Activated effector memory CD4-positive, alpha-beta T cell treated with anti-CD3 and anti-CD28 coated beads, Interleukin-2, amount 50 U/mL, for 16 hours (primary cell): ENCODE measurements at places on chromosomes 5 and 9.
A peak's percentile ranks its signal among the peaks of the same experiment; 100 is the strongest.

- no peak for DNase-seq
These were observed 69.0 kb upstream of the TNFAIP8 start for GRCh38 chr5:119286511-119287488.

DNA sequence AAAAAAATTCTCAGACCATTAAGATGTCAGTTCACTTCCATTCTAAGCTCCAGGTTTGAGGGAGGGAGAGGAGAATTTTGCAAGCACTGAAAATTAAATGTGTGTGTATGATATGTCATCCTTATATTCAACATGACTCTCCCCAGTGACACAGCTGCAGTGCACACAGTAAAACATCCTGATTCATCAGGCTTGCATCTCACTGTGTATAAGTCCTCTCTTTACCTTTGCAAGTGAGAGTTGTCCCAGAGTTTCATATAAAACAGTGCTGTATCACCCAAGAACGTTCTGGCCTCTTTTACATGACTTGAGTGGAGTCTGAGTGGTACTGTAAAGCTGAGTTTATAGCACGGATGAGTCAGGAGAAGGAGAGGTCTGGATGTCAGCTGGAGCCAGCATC lies 50.0 kb downstream of the DMRT2 start:
- DNase-seq, result no peak

GRCh38 chr9:131661568-131662288 lies 78.1 kb downstream of the RAPGEF1 start:
- peak; percentile 90 for DNase-seq

- DNase-seq, result no peak
These were observed 158.7 kb downstream of the MYO10 start for GRCh38 chr5:16777432-16777831.

DNA sequence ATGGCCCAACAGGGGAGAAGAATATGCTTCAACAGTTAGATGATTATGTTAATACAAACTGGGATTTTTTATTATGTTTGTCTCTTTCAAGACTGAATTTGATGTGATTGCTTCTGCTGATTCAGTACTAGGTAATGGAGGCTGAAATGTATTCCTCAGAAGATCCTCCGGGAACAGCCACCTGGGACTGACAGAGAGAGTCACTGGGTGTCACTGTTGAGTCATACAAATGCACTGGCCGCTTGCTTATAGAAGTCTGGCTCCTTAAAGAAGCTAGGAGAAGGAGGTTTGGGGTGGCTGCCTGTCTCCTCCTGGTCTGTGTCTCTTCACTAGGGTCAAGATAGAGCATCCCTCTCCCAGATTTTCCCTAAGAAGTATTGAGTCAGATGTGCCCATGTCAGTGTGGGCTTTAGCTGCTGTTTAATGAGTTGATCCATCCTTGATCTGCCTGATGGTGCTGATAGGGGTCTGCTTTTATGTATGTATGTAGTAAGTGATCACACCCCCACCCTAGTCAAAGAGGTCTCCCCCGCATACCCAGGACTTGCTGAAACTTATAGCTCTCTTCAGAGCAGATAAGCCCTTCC lies 773.4 kb downstream of the BRINP1 start:
- DNase-seq, result no peak

GRCh38 chr9:116285320-116285719 lies 131.7 kb downstream of the PAPPA start:
- no peak for DNase-seq

DNA sequence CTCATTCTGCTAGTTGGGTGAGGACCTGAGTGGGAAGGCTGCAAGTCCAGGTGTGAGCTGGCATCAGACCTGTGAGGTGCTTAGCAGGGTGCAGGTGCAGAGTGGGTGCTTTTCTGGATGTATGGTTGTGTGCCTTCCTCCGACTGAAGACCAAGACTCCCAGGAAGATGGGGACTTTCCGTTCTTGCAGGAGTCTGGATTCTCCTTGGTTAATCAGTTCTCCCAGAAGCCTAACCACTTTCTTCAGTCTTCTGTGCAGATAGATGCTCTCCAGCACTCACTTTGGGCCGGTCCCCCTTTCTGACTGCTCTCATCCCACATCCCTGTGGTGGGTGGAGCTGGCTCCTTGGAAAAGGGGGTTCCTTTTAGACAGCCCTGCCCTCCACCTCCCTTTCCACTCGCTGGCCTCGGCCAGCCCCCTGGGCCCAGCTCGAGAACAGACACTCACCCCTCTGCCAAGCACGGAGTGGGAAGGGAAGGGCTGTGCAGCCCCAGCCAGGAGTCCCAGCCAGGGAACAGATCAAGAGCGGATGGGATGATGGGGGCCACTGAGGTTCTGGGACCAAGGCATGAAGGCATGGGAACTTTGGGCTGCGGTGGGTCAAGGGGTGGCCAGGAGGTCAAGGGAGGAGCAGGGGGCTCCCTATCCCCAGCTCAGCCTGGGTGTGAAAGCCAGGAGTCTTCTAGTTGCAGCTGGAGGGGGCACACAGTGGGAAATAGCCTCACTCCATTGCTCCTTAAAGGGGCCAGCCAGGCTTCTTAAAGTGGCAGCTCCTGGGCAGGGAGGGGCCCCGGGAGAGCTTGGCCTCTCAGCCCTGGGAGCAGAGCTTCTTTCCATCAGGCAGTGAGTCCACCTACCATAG lies 62.4 kb downstream of the FGF18 start:
- DNase-seq, result no peak

GRCh38 chr9:90826326-90827020 lies 24.9 kb downstream of the SYK start:
- DNase-seq, result no peak

GRCh38 chr5:172849606-172850453 lies 15.8 kb downstream of the ERGIC1 start:
- DNase-seq, result no peak

GRCh38 chr5:78113689-78114264 lies 180.7 kb downstream of the AP3B1 start:
- no peak for DNase-seq

DNA sequence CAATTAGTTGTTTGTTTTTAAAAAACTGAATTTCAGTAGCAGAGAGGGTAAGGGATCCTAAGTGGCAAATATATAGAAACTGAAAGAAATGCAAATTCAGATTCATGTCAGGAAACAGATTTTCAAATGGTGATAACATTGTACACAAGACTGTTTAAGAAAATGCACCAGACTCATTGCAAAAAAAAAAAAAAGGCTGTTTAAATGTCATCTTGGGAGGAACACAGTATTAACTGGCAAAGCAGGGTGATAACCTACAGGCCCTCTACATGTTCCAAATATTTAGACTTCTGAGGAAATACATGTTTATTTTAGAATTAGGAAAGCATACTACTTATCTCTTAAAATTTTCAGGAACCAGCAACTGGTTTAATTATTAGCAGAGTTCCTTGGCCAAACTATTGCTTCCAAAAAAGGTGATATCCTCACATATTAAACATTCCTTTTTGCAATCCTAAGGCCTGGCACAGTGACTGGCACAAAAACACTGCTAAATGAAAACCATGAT lies 114.5 kb downstream of the TSSK1B start:
- no peak for DNase-seq

GRCh38 chr5:103942587-103943186 lies 380.1 kb upstream of the NUDT12 start:
- DNase-seq, result no peak

DNA sequence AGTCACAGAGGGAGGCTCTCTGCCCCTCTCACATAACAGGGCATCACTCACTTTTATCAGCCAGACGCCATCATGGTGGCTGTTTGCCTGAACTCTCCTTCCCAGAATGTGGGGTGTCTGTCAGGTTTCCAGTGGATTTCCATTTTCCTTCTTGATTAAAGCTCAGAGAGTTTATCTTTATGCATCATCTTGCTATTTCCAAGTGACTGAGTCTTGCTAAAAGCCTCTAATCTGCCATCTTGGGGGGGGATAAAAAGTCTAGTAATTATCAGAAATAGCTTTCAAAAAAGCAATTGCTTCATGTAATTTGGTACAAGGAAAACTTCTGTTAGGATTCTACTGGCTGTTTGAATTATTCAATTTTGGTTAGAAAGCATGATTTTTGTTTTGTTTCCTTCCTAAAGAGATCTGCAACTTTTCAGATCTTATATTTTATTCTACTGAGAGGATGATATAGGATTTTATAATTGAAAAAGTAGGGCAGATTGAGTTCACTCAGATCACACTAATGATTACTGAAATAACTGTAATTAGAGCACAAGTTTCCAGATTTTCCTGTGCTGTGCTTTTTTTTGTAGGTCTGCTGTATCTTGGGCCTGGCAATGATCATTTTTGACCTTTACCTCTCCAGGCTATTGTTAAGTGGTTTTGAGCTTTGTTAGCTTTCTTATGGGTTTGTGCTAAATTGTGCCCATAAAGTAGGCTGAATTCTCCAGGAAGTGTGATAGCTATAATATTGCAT lies 661.5 kb downstream of the TLE4 start:
- no peak for DNase-seq

DNA sequence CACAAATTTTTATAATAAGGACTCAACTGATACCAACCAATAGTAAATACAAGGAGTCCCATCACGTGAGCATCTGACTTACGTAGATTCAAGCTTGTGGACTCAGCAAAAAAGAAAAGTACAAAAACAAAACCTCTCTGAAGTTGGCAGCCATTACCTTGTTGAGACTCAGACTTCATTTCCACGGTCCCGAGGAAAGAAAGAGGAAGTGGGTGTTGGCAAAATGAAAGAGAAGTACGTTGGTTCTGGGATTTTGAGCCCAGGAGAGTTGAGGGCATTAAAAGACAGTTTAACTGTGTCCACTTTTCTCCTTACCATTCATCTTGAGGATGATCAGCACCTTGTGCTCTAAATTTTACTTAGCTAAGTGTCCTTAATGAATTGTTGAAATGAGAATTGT lies 26.7 kb downstream of the NCBP1 start:
- no peak for DNase-seq

DNA sequence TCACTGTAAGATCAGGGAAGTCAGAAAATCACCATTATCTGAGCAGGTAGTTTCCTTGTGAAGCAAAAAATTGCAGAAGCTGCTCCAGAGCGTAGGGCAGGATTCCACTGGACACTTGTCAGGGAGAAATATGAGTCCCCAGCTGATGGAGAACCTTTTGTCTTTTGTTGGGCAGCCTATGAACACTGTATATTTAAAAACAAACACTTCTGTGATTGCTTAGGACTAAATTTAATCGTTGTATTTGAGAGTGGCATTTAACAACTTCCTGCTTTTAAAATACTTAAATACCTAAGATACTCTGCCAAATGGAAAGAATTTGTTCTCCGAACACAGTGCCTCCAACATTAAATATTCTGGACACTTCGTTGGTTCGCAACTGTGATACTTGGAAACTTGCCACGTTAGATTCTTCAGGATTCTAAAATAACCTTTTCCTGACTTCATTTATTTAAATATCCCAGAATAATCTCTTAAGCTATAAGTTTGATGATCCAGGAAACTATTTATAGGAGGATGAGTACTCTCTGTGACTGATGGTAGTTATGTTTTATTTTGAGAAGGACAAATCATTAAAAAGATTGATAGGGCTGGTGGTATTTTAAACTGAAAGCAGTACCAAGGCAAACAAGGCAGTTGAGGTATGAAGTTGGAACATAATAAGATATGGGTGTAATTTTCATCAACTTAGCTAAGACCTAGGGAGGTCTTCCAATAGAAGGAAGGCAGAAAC lies 2.7 kb upstream of the HSPA4 start:
- no peak for DNase-seq

DNA sequence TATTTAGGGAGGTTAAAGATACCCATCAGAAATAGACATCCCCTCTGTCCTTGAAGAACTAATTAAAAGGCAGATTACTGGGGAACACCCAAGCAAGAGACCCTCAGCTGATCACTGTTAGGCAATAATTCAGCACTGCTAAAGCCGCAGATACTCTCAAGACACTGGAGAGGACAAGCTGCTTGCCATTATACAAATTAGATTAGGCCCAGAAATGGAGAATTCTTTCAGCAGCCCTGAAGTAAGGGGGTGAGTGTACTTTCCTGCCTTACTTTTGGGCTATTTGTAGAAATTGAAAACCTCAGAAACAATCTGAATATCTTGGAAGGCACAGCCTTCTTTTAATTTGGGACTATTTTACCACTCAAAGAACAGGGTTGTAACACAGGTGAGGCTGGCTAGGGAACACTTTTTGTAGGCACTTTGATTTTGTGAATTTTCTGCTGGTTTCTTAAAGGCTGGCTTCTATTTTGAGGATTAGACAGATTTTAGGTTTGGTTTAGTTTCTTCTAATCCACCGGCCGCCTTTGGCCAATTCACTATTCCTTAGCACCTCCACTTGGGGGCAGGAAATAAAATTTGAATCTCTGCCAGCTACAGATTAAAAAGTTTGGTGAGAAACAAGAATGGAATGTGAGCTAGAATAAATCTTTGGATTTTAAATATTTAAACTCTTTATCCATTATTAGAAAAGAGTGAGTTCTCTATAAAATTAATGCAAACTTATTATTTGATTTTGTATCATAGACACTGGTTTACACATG lies 106.0 kb downstream of the SMARCA2 start:
- DNase-seq, result no peak

- peak; percentile 81 for DNase-seq
These were observed at the start of gene RASGRF2 for GRCh38 chr5:80959768-80960442. Gene RASGRF2, plus strand, starts transcription at chr5:80960363. Its CDS starts 376 bp downstream, at chr5:80960739.

DNA sequence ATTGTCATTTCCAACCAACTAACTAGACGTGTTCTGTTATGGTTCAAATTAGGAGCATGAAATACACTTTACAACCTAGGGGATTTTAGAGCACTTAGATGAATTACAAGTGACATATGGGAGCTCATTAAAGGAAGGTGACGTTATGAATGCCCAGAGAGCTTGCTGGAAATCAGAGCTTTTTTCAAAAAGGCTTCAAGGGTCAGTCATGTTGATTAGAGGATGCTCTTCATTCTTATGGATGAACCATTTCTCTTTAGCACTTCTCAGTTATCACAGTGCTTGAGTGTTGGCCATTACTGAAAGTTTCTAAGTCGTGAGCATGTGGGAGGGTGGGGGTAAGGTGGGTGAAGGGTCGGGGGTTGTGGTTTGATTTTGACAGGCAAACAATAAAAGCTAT lies 1245.5 kb upstream of the DMAC1 start:
- DNase-seq, result no peak

- no peak for DNase-seq
These were observed 161.1 kb upstream of the FST start for GRCh38 chr5:53319315-53319714.

- no peak for DNase-seq
These were observed 189.0 kb downstream of the SNCAIP start for GRCh38 chr5:122501089-122501435.

- DNase-seq, result peak; percentile 57
These were observed 28.8 kb downstream of the AHRR start for GRCh38 chr5:350355-350754.

GRCh38 chr9:126071076-126071750 lies 255.4 kb upstream of the MVB12B start:
- DNase-seq, result no peak

- no peak for DNase-seq
These were observed 78.3 kb downstream of the STK10 start for GRCh38 chr5:172109749-172110148.

- DNase-seq, result no peak
These were observed 213.6 kb upstream of the KCNN2 start for GRCh38 chr5:114148253-114148652.

DNA sequence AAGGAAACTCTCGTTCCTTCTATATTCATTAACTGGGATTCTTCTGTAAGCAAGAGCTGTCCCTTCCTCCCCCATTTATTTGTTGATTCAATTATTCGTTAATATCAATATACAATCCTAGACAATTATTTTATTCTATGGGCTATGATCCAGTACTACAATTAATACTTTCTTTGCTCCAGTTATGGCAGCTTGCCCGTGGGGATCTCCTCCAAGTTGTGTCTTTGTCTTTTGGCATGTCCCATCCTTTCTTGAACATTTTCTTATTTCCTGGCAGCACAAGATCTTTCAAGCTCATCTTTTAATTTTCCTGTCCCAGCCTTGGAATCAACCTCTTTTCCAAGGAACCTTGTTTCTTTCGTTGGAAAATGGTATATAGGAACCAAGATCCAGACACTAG lies 249.3 kb downstream of the GAS1 start:
- no peak for DNase-seq

- no peak for DNase-seq
These were observed 218.4 kb downstream of the EBF1 start for GRCh38 chr5:158881091-158881880.
